ENCODE measurements at places on chromosomes 12 and 14.

DNA sequence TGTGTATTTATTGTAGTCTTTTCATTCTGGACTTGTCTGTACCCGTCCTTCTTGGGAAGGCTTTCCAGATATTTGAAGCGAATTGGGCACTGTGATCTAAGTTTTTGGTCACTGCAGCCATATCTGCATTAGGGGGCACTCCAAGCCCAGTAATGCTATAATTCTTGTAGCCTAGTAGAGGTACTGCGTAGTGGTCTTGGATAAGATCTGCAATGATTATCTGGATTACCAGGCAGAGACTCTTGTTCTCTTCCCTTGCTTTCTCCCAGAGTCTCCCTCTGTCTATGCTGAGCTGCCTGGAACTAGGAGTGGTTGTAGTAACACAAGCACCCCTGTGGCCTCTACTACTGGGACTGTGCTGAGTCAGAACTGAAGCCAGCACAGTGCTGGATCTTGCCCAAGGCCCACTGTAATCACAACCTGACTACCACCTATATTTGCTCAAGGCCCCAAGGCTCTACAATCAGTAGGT, 30.0 kb downstream of the SLC38A2 start:
- DNase-seq, result no peak

GRCh38 chr14:76257111-76257803, 105.5 kb downstream of the GPATCH2L start:
- no peak for DNase-seq

DNA sequence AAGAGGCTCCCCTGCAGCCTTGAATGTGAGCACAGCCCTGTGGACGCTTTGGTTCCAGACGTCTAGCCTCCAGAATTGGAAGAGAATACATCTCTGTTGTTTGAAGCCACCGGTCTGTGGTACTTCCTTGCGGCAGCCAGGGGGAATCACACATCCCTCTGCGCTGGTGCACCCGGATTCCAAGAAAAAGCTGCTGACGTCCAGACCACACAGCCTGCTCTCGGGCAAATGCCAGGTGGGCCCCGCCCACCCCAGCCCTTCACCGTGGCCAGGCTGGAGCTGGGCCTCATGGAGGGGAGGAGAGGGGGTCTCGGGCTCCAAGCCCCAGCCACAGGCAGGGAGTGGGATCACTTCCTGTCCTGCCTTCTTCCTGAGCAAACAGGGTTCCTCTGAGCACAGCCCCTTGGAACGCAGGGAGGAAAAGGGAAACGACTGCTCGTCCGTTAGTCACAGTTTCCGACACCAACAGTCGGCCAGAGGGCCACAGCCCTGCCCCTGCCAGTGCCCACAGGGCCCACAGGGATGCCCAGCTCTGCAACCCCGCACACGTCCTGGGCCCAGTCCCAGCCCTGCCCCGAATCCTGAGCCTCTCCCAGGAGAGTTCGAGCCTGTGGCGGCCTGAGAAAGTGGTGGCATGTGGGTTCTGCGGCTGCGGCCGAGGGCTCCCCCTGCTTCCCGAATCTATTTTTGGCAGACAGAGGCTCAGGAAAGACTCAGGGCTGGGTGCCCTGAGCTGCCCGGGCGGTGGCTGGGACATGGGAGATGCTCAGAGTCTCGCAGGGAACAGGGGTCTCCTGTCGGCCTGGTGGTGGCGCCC, 85.3 kb downstream of the RFLNA start:
- no peak for DNase-seq

- no peak for DNase-seq
Measured at GRCh38 chr12:41950455-41950854, 194.2 kb downstream of the GXYLT1 start.

DNA sequence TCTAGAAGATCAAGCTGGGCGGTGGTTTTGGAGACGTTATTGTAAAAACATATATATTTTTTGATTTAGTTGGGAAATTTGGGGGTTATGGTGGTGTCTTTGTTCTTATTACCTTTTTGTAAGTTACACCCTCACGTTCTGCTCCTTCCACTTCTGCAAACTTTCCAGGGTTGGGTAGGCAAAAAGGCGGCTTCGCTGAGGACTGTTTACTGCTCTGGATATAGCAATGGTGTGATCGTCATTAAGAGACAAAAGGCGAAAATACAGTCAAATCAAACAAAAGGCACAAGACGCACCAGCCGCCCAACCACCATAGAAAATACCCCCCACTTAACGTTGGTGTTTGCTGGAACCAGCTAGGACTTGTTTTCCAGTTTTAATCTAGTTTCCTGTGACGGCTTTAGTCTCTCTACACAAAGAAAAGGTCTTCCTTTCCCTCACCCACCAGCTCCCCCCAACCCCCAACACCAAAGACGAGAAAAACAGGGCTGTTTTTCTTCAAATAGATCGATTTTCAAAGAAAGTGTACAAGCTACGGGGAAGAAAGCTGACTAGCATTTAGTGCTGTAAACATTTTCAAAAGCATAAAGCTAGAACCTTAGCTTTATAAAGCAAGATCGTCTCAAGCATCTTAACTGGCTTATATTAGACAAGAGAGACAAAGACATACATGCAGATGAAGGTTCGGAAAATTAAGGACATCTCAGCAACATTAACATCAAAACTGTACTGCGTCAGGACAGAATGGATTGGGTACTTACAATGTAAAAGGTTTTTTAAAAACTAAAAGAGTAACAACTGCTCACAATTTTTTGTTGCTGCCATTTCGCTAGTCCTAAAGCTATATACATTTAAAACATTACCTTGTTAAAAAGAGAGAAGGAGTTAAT, 2.0 kb upstream of the SETD1B start:
- DNase-seq, result no peak

DNA sequence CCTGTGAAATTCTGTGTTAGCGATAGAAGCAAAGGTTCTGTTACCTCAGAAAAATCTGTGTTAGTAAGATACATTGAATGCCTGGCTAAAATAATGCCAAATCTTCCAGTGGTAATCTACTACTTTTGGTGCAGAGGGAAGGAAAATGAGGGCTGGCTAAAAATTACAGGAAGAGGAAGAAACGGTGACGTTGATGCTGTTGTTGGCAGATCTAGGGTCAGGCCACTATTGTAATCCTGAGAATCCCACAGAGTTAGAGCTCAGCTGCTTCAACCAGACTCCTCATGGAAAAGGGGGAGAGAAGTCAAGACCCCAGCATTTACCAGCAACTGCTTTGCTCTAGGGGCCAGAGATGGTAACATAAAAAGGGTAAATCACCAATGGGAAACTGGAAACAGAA, 145.1 kb downstream of the PPM1H start:
- DNase-seq, result no peak

DNA sequence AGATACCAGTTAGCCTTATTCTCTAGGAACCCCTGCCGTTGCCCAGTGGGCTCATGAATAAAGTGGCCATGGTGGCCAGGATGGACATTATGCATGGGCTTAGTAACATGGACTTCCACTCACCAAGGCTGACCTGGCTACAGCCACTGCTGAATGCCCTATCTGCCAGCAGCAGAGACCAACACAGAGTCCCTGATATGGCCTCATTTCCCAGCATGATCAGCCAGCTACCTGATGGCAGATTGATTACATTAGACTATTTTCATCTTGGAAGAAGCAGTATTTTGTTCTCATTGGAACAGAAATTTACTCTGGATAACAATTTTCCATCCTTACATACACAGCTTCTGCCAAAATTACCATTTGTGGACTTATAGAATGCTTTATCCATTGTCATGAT, 16.2 kb upstream of the LPCAT3 start:
- DNase-seq, result no peak

DNA sequence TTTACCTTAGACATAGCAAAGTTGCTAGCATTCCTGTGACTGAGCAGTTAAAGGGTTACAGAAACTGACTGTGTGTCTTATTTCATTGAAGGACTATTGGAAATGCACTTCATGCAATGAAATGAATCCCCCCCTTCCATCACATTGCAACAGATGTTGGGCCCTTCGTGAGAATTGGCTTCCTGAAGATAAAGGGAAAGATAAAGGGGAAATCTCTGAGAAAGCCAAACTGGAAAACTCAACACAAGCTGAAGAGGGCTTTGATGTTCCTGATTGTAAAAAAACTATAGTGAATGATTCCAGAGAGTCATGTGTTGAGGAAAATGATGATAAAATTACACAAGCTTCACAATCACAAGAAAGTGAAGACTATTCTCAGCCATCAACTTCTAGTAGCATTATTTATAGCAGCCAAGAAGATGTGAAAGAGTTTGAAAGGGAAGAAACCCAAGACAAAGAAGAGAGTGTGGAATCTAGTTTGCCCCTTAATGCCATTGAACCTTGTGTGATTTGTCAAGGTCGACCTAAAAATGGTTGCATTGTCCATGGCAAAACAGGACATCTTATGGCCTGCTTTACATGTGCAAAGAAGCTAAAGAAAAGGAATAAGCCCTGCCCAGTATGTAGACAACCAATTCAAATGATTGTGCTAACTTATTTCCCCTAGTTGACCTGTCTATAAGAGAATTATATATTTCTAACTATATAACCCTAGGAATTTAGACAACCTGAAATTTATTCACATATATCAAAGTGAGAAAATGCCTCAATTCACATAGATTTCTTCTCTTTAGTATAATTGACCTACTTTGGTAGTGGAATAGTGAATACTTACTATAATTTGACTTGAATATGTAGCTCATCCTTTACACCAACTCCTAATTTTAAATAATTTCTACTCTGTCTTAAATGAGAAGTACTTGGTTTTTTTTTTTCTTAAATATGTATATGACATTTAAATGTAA, 31.5 kb downstream of the MDM2 start:
- DNase-seq, result no peak

- no peak for DNase-seq
Measured at GRCh38 chr12:42585154-42585840, 4.2 kb downstream of the PRICKLE1 start.

DNA sequence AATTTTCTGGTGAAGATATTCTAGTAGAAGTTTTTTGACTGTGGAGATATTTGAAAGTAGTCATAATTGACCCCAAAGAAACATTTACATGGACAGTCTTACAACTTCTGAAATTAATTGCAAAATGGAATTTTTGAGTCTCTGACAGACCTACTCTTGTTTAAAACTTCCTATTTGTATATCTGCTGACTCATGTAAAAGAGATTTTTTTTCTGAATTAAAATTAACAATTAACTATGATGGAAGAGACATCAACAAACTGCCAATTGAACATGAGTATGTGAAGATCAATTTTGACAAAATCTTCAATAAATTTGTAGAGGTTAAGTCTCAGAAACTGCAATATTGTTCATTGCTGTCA, 108.5 kb upstream of the MAX start:
- no peak for DNase-seq

GRCh38 chr12:2291182-2291832, 238.5 kb downstream of the CACNA1C start:
- DNase-seq, result no peak

GRCh38 chr12:91017511-91018263, 12.9 kb upstream of the EPYC start:
- DNase-seq, result no peak

DNA sequence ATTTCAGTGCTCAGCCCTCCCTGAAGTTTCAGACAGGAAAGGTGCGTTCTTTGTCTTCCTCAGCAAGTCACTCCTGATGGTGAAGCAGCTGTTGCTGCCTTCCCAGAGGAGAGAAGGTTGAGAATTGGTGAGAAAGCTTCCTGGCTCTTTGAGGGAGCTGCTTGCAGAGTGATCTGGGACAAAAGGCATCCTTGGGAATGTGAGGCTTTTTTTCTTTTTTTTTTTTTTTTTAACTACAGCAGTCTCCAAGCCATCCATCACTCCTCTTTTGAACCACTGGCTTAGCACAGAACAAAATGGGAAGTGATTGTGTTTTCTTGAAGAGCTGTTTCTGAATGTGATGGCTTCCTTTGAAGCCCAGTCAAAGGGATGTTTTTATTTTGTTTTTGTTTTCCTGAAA, 120.4 kb upstream of the LRIG3 start:
- no peak for DNase-seq

DNA sequence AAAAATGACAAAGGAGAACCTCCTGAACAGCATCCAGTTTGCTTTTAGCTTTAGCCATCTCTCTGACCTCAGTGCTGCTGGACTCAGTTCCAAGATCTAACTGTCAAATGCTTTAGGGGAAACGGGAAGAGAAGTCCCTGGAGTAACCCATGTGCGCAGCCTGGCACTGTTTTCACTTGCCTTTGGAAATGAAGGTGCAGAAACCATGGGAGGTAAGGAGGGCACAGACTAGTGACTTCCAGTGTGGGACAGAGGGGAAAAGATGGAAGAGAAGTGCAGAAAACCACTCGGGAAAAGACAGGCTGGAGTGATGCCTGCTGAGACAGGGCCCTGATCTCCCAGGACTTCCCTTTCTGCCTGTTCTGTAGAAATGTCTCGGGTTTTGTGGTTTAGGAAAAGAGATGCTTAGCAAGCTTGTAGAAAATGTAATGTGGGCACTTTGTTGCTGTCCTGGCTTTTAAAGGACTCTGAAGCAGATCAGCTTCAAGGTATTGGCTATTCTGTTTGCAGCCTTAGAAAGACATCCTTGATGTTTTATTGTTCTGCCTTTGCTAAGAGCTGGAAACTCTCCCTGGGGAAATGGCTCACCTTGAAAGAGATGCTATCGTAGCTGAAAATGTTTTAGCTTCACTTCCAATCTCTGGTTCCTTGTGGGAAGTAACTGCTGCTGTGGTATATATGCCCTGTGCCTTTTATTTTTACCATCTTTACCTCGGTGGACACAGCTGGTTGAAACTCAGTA, 124.6 kb upstream of the HIF1A start:
- no peak for DNase-seq

DNA sequence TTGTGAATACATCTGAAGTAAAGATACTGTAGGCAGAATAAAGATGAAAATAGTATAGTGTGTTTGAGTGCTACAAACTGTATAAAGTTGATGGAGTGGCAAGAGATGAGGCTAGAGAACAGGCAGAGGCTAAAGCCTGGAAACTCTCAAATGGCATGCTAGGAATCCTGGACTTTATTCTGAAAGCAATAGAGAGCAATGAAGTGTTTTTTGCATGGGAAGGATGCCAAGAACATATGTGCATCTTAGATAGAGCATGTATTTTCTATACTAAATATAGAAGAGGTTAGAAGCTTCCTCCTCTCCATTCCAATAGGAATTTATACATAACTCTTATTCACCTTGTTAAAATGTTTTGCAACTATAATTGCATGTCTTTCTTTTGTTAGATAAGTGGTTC, 86.3 kb upstream of the TMTC2 start:
- DNase-seq, result no peak

DNA sequence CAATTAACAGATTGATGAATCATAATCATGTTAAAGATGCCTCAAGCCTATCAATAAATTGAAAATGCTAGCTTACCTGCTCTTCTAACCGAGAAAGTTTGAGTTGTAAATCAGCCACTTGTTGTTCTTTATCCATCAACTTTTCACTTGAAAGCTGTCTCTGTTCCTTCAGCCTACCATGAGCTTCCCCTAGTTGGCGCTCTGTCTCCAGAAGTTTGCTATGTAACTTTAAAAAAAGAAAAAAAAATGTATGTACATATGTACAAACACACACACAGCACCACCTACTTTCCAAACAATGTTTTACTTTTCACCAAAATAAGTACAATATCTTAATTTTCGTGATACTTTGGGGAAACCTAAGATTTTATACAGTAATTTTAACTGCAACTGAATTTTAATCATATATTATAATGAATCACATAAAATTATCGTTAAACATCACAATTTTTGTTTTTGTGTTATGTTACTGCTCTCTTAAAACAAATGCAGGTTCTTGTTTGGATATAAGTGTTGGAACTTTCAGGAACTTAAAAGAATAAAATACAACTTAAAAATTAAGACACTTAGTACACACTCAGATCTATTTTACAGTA, 101.2 kb downstream of the EEA1 start:
- no peak for DNase-seq

- no peak for DNase-seq
Measured at GRCh38 chr14:102727336-102728095, 49.7 kb upstream of the TRAF3 start.
